ENCODE measurements at places on chromosomes 16 and 17.
A peak's percentile ranks its signal among the peaks of the same experiment; 100 is the strongest.

DNA sequence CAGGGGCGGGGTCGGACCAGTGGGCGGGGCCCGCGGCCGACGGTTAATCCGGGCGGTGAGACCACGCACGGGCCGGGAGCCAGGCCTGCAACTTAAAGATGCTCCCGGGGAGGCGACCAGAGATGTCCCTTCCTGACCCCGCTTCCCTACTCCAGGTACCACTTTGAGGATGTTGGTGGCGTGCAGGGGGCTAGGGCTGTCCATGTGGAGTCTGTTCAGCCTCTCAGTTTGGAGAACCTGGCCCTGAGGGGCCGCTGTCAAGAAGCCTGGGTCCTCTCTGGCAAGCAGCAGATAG lies 580 bp downstream of the RANGRF start:
- DNase-seq: no peak

GRCh38 chr17:64773836-64774761 lies 112.0 kb upstream of the SMURF2 start:
- DNase-seq: no peak

DNA sequence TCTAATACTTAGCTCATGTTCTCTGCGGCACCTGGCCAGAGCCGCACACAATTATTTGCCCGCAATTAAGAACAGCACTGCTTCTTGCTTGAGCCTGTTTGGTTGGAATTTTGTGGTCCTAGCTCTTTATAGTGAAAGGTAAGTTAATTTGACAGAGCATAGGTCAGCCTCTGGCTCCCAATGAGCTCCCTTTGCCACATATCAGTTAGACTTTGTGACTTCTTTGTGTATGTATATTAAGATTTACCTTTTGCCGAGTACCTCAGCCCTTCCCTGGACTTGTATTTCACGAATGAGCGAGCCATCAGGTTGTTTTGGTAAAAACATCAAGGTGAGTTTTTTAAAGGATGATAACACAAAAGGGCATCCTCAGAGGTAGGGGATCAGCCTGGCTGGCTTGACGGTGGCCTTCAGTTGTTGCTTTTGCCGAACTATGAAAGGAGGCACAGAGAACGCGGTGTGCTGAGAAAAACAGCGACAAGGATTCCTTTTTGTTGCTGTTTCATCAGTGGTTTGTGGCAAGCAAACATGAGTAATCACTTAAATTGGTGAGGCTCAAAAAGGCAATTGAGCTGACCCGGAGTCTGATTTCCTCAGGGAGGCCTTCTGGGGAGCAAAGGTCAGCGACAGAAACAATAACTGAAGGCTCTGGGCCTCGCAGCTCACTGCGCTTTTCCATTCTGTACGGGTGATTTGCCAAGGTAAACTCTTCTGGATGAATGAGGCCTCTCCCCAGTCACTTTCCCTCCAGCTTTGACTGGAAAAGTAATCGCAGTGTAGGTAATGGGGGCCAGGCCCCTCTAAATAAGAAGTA lies 163.6 kb downstream of the HS3ST3A1 start:
- DNase-seq: no peak

DNA sequence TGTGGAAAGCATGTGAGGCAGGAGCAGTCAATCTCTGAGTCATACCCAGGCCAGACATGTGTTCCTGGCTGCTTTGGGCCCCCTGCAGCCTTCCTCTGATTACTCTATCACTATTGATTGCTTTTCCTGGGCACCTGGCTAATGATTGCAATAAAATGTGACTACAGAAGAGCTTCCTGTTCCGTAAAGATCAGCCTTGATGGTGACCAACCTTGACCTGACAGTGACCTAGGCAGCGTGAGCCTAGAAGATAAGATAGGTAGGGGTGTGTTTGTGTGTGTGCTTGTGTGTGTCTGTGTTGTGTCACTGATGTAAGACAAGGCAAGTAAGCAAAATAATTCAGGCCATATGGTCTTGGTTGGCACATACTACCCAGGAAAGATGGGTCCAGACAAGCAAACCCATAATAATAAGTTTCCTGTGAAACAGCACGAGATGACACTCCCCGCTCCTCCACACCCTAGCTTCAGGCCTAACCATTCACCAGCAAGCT lies 367.7 kb upstream of the CDH11 start:
- DNase-seq: no peak

DNA sequence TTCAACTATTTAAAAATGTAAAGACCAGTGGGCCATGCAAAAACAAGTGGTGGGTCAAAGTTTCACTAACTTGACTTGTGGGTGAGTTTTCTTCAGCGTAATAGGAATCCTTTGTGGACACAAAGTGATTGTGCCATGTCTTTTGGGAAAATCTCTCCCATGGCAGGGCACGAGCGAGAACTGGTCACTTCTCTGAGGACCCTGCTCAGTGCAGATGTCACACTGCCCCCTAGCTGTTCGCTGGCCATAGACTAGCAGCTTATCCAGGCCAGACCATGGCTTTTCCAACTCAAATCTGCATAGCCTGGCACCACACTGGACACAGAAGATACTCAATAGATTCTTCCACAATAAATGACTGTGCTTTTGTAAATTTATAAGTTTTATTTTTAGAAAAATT lies 306.0 kb upstream of the CCL2 start:
- DNase-seq: no peak

DNA sequence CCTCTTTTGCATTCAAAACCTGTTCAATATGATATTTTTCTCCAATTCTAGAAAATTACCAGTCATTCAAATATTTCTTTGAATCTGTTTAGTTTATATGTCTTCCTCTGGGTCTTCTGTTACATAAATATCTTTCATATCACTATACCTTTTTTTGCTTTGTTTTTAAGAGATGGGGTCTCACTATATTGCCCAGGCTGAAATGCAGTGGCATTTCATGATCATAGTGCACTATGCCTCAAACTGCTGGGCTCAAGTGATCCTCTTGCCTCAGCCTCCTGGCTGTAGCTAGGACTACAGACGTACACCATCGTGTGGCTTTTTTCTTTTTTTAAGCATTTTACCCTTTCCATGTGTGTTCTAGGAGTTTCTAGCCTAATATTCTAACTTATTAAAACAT lies 38.8 kb downstream of the NSRP1 start:
- no peak for DNase-seq

DNA sequence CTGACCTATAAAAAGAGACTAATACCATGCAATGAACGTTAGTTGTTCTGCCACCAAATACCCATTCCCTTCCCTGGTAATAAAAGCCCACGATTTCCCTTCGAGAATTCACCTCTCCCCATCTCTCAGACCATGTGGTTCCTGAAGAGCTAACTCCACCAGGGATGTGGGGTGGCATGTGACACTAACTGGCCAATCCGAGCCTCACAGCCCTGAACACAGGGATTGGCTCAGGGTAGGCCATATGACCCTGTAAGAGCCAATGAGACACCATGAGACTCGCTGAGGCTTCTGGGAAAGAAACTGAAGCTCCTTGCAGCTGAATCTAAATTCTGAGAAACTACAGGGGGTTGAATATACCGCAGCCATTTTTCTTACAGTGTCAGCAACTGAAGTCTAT lies 21.1 kb downstream of the HELZ start:
- DNase-seq: no peak

GRCh38 chr17:27977751-27978688 lies 64.5 kb upstream of the NLK start:
- DNase-seq: no peak

GRCh38 chr17:55312852-55313251 lies 48.1 kb downstream of the HLF start:
- no peak for DNase-seq

DNA sequence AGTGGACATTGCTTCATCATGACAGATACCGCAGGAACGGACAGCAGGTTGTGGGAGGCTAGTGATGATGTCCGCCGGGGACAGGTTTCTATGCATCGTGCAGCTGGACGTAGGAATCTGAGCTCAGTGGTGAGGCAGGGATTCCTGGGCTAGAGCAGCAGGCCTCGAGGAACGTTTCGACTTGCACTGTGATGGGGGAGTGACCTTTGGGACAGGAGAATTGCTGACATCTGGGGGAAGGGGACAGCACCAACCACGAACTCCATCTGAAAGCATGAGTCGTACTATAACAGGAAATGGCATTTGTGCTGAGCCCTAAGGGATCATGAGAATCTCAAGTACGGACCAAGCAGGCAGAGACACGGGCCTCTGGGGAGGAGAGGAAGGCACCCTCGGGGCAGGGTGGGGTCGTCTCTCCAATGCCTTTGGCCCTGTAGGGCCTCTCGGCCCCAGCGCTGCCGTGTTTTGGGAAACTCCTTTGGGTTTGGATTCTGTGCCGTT lies 65.8 kb upstream of the ENDOV start:
- no peak for DNase-seq

DNA sequence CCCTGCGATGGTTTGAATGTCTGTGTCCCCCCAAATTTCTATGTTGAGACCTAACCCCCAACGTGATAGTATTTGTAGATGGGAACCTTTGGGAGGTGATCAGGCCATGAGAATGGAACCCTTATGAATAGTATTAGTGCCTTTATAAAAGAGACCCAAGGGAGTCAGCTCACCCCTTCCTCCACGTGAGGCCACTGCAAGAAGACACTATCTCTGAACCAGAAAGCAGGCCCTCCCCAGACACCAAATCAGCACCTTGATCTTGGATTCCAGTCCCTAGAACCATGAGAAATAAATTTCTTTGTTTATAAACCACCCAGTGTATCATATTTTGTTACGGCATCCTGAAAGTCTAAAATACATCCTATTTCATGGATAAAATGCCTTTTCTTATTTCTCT lies 64.4 kb upstream of the LRRC37A3 start:
- no peak for DNase-seq

- peak; percentile 49 for DNase-seq
These were observed 75.9 kb upstream of the TNRC6C start for GRCh38 chr17:77882481-77883212.

- DNase-seq: no peak
These were observed 113.7 kb downstream of the ABCC6 start for GRCh38 chr16:16109453-16110110.

DNA sequence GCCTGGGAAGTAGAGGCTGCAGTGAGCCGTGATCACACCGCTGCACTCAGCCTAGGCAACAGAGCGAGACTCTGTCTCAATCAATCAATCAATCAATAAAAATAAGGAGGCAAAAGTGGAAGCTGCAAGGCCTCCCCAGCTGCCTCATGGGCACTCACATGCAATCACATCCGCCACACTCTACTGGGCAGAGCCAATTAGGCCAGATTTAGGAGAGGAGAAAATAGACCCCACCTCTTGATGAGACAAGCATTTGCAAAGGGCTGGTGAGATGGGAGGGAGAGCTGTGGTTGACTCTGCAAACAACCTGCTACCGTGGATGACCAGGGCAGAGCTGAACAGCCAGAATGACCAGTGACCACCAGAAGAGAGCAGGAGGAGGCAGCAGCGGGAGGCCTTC lies 14.7 kb upstream of the GSG1L start:
- DNase-seq: no peak

GRCh38 chr17:76868669-76869495 lies 678 bp downstream of the MGAT5B start:
- no peak for DNase-seq

- DNase-seq: no peak
These were observed 535.2 kb upstream of the CDH11 start for GRCh38 chr16:65657071-65657494.

DNA sequence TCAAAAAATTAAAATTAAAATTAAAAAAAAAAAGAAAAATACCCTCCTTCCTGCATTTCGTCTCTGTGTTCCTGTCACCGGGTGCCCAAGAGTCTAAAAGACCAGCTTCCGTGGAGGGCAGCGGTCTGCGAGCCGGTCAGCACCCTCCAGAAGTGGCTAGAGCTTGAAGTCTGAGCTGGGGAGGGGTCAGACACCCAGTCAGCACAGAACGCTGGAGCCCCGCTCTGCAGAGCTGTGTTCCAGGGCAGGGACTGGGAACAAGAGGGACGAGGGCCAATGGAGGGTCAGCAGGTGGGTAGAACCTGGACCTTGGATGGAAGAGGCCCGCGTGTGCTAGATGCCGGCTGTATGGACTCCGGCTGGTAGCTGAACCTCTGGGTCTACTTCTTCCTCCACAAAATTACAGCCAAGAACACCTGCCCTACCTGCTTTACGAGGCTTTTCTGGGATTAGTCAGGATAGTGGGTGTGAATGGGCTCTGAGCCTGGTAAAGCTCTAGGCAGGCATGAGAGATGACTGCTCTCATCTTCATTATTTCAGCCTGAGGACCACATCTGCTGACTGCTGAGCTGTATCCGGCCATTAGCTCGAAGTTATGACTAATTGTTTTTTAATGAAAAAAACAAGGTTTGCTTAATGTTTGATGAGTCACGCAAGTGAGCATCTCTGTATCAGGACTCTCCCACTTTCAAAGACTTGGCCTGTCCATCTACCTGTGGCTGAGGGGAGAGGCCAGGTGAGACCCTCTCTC lies 5.9 kb downstream of the TRPV1 start:
- no peak for DNase-seq

GRCh38 chr17:78780335-78780734 lies 1.7 kb downstream of the CYTH1 start:
- DNase-seq: no peak
